ENCODE measurements at places on chromosomes 3 and 15.

GRCh38 chr3:102106416-102107097, 257.2 kb downstream of the NFKBIZ start:
- no peaks in the 10 kb centered on the region for H3K36me3 ChIP-seq
- H3K4me3 ChIP-seq = no peak overlapping the region
- DNase-seq = no peak
- H3K4me1 ChIP-seq = peaks cover 11% of the 10 kb centered on the region

DNA sequence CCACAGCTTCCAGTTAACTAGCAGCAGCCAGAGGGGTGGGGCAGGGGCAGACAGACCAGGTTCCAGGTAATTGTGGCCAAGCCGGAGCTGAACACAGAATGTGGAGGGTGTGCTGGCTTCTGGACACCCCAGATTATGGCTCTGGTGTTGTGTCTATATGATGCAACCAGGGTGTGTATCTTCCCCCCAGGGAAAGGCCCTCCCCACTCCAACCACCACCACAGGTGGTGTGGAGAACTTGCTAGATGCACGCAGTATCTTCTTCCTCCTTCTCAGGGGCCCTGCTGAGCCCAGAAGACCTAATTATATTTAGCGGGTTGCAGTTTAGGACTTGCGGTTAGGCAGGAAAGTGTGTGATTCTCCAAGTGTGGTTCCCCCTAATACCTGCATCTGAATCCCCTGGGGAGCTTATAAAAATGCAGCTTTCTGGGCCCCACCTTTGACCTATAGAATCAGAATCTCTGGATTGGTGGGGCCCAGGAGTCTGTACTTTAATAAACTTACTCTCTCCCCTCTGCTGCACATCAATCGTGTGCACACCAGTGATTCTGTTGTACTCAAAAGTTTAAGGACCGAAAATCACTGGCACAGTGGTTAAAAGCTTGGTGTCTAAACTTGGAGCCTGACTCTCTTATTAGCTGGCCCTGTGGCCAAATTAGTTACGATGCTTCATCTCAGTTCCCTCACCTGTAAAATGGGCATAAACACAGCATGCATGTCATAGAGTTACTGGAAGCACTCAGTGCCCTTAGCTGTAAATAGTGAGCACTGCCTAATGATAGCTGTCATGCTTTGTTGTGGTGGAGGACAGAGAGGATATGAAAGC, 379.1 kb upstream of the PROK2 start:
- peaks cover 2% of the 10 kb centered on the region for H3K27me3 ChIP-seq
- no peaks in the 10 kb centered on the region for H3K36me3 ChIP-seq
- no peaks in the 10 kb centered on the region for H3K4me1 ChIP-seq
- H3K4me3 ChIP-seq = no peak overlapping the region

DNA sequence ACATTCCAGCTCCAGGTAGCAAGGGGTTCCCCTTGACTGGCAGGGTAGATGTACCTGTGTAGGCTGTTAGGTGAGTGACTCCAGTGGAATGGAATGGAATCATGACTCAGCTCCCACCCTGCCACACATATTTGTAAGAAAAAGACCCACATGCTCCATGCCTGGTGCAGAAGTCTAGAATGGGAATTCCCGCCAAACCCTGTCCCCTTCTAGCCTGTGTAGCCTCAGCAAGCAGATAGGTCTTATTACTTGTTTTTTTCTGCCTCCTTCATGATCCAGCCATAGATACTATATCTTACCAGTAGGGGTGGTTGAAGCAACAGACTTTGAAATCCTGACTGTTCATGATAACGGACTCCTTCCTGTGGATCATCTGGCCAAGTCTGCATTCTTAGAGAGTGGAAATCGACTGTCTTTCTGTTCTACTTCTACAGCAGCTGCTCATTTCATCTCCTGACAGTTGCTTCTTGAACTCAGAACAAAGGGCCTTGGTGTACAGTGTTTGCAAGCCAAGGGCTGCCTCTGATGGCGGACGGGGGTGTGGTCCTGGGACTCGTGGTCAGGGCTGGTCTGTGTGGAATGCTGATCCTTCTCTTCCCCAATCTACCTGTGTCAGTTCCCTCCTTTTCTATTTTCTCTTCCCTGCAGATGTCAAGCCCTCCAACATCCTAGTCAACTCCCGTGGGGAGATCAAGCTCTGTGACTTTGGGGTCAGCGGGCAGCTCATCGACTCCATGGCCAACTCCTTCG, 16.3 kb downstream of the SNAPC5 start:
- H3K36me3 ChIP-seq = peaks cover 40% of the 10 kb centered on the region
- no peaks in the 10 kb centered on the region for H3K4me1 ChIP-seq
- H3K27ac ChIP-seq = no peak overlapping the region
- DNase-seq = no peak

GRCh38 chr15:66815318-66815717, 113.3 kb downstream of the SMAD6 start:
- H3K36me3 ChIP-seq = no peaks in the 10 kb centered on the region
- no peak overlapping the region for H3K4me3 ChIP-seq
- H3K27ac ChIP-seq = no peak overlapping the region
- no peak for DNase-seq

- DNase-seq = no peak
- no peak overlapping the region for H3K4me3 ChIP-seq
- peaks cover 11% of the 10 kb centered on the region for H3K27me3 ChIP-seq
Measured at GRCh38 chr15:90165659-90166489, 35.3 kb upstream of the SEMA4B start.
